IgD-negative memory B cell (primary cell): ENCODE measurements at places on chromosomes 6 and 20. TPM values are rescaled to one million over a fixed set of nuclear protein-coding genes. Genes with fewer than 3 reads are reported as not detected.

The RIPK1 gene
- polyA plus RNA-seq, result 13.0 TPM

The MC3R gene
- not detected for polyA plus RNA-seq

The RIPOR2 gene
- polyA plus RNA-seq, result 561 TPM

The DSP gene
- 3.2 TPM for polyA plus RNA-seq

The GRM1 gene
- not detected for polyA plus RNA-seq

The KLC4 gene
- polyA plus RNA-seq, result 10.2 TPM
